ENCODE measurements at places on chromosomes 3 and 15.
A peak's percentile ranks its signal among the peaks of the same experiment; 100 is the strongest.

GRCh38 chr3:190548031-190548656, 34.3 kb downstream of the IL1RAP start:
- no peak for DNase-seq

DNA sequence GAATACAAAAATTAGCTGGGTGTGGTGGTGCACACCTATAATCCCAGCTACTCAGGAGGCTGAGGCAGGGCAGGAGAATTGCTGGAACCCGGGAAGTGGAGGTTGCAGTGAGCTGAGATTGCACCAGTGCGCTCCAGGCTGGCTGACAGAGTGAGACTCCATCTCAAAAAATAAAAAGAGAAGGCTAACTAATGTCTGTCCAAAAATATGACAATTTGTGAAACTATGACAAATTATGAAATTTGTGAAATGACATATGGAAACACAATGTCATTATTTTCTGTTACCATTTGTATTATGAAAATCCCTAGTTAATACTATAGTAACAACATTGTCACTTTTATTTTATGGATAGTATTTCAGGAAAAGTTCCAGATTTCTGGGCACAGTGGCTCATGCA, 1306.3 kb upstream of the EPHA6 start:
- no peak for DNase-seq

DNA sequence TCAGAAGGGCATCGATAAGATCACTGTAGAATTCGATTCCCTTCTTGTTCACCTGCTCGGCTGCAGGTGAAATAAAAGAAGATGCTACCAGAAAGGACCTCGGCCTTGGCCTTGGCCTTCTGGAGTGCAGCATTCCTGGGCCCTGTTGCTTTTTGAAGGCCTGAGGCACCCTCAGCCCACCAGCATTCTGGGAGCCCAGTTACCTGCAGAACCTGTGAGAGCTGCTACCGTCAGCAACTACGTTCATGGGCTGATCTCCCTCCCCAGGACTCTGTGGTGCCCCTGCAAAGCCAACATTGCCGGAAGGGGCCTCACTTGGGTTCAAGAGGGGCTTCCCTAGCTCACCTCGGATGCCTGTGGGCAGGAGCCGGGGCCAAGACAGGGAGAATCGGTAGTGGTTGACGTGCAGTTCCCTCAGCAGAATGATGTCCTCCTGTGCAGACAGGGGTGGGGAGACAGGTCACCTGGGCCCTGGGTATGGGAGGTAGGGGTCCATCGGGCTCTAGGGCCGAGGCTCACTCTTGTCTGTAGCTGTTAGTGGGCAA, 2.2 kb downstream of the LCTL start:
- no peak for DNase-seq

- no peak for DNase-seq
Observed at GRCh38 chr3:88282528-88283241, 132.9 kb downstream of the C3orf38 start.

- DNase-seq, result peak; percentile 26
Observed at GRCh38 chr3:39106851-39107387, 508 bp downstream of the GORASP1 start.

DNA sequence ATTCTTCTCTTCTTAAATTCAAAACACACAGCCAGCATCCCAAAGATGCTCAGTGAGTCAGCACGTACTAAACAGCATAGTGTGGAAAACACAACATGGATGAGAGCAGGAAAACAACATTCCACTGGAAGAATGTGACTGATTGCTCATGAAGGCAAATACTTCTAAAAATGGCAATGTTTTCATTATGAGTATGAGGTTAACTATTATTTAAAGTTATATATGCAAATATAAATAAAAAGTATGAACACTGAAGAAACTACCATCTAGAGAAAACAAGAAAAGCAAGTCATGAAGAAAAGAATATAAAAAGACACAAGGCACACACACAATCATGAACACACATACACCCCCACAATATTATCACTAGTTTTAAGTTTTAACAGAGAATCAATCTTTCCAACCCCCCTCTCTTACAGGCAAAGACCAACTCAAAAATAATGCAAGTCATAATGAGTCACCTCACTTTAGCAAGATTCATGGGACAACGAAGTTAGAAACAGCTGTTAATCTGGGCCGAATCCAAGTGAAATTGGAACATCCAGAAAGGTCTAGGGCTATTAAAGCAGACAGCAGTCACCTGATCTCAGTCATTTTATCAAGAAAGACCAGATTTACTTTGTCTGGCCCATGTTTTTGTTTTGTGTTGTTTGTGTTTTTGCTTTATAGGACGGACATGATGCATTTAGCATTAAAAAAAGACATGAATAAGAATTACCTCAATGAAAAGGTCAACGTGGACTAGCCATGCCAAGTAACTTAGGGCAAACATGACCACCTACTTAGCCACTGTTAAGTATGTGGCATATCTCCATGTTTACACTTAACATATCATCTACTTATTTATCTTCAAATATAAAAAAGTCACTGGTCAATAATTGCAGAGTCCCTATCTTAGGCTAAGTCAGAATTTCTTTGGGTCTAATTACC, 18.1 kb downstream of the GBE1 start:
- DNase-seq, result no peak

- DNase-seq, result no peak
Observed at GRCh38 chr15:62469478-62469873, 304.4 kb upstream of the C2CD4B start.

DNA sequence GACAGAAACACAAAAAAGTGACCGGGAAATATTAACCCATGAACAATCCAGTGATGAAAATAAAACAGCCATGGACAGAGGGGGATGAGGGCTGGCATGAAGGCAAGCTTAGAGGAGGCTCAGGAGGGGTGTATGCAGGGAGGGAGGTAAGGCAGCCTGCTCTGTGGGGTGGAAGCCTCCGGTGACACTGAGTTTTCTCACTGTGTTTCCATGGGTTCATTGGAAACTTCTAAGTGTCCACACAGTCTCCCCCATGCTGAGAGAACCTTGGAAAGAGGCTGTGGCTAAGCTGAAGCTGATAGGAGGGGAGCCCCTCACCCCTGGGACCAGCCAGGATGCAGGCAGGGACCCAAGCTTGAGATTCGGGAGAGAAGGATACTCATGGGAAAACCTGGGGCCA, 6.8 kb upstream of the SKOR1 start:
- no peak for DNase-seq

- no peak for DNase-seq
Observed at GRCh38 chr3:188796122-188796631, 375.6 kb upstream of the TPRG1 start.

- DNase-seq, result no peak
Observed at GRCh38 chr15:67465196-67465952, 55.6 kb upstream of the C15orf61 start.

- DNase-seq, result no peak
Observed at GRCh38 chr15:95290176-95290974, 1040.1 kb upstream of the NR2F2 start.

- DNase-seq, result no peak
Observed at GRCh38 chr15:85558848-85559247, 178.4 kb downstream of the AKAP13 start.
